ENCODE measurements at places on chromosomes 6 and 20.

- DNase-seq = no peak
These were observed 65.5 kb upstream of the AFDN start for GRCh38 chr6:167760979-167761793.

- no peak for DNase-seq
These were observed 28.2 kb downstream of the ISM1 start for GRCh38 chr20:13249118-13249797.

DNA sequence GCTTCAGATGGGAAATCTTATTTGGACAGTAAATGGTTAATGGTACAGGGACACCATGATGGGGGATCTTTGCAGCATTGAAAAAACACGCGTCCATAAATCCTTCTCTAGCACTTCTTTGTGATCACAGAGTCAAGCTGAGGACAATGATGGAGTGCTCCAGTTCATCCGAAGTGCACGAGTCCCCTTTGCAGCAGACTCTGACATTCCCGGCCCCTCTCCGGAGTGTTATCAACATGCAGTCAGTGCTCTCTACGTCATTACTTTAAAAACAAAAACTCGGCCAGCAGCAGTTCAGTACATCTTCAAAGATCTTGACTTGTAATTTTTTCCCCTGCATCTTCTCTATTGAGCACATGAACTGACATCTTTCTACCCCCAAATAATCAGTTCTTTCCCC, 185.5 kb upstream of the AKAP12 start:
- no peak for DNase-seq

DNA sequence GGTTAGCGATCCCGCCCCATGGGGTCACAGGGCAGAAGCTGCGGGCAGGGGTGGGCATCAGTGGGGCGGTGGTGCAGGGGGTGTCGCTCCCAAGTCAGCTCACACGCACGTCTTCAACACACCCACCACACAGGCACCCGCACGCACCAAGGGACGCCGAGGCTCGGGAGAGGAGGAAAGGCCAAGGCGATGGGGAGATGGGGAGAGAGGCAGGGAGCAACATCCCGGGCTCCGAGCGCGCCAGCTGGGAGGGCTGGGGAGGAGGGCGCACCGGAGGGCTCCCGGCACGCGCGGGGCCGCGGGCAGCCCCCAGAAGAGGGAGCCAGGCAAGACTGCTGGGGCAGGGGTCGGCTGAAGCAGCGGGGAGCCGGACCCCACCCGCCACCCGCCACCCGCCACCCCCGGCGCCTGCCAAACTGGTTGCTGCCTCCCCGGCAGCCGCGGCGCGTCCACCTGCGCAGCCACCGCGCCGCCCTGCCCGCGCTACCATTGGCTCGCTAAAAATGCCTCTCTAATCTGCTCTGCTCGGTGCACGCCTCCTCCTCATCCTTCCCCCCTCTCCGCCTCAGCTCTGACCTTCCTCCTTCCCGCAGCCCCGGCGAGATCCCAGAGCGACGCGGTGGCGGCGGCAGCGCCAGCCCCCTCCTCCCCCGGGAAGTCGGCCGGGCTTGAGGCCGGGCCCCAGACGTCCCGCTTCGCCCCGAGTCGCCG, at the start of gene PACSIN1:
Gene PACSIN1 (plus strand): TSS at position 546 of the 711 bp plus-strand sequence. CDS start 60,230 bp downstream, outside the sequence.
- no peak for DNase-seq

DNA sequence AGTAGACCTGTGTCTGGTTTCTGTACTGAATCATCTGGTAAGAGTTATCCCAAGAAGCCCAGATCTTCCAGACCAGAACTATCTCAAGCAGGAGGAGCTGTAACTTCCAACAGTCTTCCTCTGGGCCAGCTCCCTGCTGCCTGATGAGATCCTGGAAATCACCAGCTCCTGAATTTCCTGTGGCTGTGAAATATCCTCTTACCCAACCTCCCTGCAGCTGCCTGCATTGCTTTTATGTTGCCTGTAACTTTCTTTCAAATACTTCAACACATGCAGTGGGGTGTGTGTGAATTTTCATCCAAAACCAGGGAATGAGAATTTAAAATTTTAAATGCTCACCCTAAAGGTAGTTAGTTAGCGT, 160.5 kb upstream of the LAMP5 start:
- DNase-seq = no peak

GRCh38 chr6:140274548-140274947, 900.1 kb upstream of the CITED2 start:
- DNase-seq = no peak

DNA sequence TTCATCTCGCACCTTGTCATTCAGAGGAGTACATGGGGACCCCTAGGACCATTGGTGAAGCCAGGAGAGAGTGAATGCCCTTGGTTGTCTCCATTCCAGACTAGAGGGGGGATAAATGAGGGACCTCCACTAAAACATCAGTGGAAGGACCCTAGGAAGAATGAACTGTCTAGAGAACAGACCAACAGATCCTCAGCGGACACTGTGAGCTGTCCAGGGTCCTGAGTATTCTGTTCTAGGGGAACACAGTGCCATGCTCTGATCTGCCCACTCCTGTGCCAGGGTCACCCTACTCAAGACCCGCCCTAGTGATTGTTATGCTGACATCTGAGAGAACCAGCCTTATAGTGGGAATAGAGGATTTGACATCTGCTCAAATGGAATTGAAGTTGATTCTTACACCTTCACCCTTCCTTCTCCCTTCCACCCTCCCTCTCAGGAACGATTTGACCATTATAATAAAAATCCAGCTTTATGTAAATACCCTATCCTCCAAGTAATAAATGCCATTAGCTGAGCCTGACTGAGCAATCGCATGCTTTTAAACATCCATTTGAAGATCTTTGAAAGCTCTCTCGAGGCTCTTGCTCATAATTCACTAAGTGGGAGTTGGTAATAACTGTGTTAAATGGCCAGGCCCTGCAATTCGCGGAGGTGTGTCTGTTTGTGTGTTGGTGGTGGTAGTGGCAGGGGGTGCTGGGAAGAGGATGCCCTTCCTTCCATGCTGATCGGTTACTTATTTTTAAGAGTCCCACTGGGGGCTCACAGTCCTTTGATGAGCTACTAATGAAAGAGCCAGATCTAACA, 43.6 kb upstream of the SLC32A1 start:
- no peak for DNase-seq

- no peak for DNase-seq
These were observed 280.4 kb downstream of the PTPRK start for GRCh38 chr6:128240024-128240428.

- DNase-seq = no peak
These were observed 2.8 kb downstream of the EZR start for GRCh38 chr6:158816329-158816728.

GRCh38 chr6:44831002-44831610, 443.6 kb downstream of the CDC5L start:
- no peak for DNase-seq

DNA sequence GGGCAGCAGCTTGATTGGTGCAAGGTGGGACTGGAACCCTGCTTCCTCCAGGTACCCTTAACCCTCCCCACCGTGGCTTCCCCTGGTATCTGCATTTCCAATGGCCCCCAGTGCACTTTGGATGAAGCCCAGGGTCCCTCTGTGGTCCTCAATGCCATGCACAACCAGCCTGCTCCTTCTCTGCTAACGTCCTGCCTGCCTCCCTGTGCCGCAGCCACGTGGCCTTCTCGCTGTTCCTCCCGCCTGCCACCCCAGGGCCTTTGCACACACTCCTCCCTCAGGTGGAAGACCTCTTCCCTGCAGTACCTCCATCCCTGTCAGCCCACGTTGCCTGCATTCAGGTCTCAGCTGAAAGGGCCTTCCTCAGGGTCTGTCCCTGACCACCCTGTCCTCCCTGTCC, 101.6 kb downstream of the BMP7 start:
- no peak for DNase-seq

GRCh38 chr6:6655805-6656251, 67.3 kb downstream of the LY86 start:
- no peak for DNase-seq

DNA sequence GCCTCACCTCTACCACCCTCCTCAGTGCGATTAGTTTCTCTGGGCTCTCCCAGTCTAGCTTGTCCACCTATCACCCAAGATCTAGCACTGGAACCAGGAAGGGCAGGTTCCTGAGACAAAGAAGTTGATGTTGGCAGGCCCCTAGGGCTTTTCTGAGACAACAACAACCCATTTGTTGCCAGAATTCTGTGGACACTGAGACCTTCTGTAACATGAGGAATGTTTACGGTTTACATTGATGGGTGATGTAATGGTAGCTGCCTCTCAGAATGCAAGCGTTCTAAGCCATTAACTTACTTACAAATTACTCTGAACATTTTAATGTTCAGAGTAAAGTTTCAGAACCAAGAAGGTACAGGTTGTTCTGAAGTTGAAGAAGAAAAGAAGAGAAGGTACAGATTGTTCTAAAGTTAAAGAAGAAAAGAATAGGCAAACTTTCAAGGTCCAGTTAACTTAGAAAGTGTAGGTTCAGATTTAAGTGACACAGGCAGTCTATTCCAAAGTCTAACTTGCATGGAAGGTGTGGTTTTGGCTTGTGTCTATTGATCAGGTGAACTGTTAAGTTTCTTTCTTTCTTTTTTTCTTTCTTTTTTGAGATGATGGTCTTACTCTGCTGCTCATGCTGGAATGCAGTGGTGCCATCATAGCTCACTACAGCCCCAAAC, 3.7 kb upstream of the MED23 start:
- no peak for DNase-seq

- no peak for DNase-seq
These were observed 67.4 kb downstream of the BTBD9 start for GRCh38 chr6:38572186-38572813.

DNA sequence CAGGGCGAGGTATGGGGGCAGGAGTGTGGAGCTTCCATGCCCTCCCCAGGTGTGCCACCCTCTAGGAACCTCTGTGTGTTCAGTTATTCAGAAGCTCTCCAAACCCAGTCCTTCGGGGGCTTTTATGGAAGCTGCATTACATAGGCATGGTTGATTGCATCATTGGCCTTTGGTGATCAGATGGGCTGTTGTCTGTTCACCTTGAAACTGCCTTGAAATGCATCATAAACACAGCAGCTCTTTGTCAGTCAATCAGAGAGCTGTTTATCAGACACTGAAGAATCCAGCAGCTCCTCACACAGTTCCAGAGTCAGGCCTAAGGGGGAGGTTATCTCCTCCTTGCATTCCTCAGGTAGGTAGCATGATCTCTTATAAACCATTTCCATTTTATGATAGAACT, 62.4 kb downstream of the E2F3 start:
- DNase-seq = no peak

DNA sequence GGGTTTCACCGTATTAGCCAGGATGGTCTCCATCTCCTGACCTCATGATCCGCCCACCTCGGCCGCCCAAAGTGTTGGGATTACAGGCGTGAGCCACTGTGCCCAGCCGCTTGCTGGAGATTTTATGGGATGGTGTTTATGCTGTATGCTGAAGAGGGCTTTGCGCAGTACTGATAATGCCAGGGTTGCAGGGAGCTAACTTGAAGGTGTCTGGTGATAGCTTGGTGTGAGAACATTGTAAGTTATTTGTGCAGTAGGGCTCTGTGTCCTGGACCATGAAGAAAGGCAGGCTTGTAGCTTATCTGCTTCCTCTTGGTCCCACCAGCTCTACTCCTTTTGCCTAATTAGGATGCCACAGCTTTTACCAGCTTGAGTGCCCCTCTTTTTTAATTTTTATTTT, 157.0 kb upstream of the DTNBP1 start:
- no peak for DNase-seq

DNA sequence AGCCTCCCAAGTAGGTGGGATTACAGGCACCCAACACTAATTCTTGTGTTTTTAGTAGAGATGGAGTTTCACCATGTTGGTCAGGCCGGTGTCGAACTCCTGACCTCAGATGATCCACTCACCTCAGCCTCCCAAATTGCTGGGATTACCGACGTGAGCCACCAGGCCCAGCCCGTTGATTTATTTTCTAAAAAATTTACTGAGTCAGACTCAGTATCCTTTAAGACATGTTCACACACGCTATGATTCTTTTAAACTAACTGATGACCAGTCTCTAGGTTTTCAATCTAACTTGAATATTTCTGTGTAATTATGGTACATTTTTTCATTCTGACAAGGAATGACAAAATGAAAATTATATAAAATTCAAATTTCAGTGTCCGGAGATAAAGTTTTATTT, 114.5 kb downstream of the MMUT start:
- no peak for DNase-seq

DNA sequence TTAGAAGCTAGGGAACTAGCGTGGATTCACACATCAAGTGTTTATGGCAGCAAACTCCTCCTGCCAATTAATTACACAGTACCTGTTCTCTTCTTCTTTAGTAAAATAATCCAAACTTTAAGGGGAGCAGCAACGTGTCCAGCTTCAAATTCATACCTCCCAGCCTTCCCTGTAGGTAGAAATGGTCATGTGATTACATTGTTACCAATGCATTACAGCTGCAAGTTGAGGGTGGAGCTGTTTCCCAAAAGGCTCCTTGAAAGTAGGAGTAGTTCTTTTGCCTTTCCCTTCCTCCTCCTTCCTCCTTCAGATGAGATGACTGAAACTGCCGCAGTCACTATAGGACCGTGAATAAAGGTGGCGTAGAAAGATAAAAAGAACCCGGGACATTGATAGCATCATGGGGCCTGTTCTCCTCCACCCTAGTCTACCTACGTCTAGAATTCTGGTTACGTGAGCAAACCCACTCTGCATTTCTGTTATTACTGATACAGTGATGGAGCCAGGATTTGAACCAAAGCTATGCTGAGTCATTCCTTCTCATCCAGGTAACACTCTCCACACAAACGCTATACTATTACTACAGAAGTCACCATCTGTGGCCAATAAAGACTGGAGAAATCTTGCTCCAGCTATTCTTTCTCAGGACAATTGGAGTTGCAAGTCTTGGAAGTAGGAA, 18.2 kb downstream of the LINC00237 start:
- no peak for DNase-seq

DNA sequence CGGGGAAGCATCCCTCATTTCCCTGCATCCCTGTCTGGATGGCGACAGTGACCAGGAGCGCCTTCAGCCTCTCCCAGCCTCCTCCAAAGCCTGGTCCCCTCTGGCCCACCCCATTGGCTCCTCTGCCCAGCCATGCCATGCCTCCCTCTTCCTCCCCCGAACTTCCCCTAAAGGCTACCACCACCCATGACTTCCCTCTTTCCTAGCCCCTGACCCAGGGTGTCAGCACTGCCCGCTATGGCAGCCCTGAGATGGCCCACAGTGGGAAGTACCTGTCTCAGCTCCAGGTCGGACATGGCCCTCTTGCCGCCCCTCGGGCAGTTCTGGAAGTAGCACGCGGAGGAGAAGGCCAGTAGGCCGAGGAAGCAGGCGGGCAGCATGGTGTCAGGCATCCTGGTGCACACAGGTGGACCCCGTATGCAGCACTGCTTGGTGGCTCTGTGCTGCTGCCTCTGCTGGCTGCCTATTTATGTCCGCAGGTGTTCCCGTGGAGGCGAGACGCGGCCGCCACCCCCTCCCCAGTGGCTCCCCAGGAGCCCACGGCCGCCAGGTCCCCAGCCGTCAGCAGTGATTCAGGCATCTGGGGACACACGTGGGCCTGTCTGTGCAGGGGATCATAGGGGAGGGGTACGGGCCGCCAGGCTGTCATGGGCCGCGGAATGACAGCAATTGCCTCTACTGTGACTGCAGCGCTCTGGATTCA, at the start of gene AVP:
Gene AVP (minus strand): TSS at position 442 of the 703 bp plus-strand sequence. CDS start 50 bp downstream, at position 392.
- no peak for DNase-seq

GRCh38 chr6:10695086-10695657, 400 bp downstream of the PAK1IP1 start:
- no peak for DNase-seq

GRCh38 chr6:168684471-168684870, 243.5 kb downstream of the SMOC2 start:
- no peak for DNase-seq

GRCh38 chr20:787825-788224, 19.5 kb upstream of the SLC52A3 start:
- DNase-seq = no peak

All from activated CD4-positive, alpha-beta T cell treated with anti-CD3 and anti-CD28 coated beads for 1 hour (primary cell).